NCI-H1694 (cell line): ENCODE measurements at places on chromosomes 4 and X.

DNA sequence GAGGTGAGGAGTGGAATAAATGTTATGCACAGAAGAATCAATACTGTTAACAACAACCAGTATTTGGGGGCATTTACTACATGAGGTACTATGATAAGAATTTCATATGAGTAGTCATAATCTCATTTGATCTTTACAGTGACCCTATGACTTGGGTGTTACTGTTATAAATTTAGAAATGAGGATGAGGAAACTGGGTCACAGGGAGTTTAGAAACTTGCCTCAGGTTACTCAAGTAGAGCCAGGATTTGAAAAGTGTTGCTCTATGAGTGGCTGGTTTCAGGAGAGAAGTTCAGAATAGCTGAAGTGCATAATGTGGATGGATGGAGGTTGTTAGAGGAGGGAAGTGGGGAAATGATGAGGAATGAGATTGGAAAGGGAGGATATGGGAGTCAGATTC, 16.6 kb upstream of the DDIT4L start:
- DNase-seq: no peak

- no peak for DNase-seq
Measured at GRCh38 chr4:147015491-147015890, 69.8 kb upstream of the TTC29 start.

DNA sequence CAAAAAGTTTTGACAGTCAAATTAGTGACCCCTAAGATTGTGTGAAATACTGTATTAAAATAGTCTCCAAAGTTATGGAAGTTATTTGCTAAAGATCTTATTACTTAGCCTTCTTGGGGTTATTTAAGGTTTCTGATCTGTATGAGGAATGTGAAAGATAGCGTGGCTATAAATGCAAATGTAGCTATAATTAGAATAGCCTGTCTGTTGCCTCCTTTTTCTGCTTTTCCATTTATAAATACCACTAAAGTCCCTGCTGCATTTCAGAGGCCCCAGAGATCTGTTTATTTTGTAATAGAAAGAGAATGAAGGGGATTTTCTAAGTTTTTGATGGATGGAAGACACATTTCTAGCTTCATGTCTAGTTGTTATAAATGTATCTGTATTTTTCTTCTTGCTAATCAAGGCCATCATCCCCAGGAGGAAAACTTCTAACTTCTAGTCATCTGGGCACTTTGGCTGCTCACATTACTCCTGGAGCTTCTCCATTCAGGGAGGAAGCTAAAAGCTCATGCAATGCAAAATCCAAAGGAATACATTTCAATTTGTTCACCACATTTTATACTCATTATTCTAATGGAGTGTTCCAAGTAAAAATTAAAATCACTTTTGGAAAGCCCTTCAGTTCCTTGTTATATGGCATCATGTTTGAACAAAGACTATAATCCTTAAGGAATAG, 73.9 kb downstream of the INTS12 start:
- no peak for DNase-seq

GRCh38 chr4:121439669-121440068, 58.9 kb upstream of the QRFPR start:
- DNase-seq: no peak

DNA sequence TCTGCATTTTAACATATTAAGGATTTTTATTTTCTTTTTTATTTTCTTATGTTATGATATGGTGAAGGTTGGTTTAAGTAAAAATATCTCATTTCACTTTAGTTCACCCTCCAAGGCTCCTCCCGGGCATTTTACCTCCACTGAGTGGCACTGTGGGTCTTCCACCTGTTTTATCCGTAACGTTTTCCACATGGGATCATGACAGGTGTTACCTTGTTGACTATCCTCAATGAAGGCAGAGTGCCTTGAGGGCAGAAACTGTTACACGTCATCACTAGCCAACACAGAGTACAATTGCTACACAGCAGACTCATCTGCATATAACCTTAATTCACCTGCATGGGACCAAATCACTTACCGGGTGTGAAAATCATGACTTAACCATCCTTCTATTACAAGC, 105.8 kb downstream of the GEMIN8 start:
- no peak for DNase-seq

DNA sequence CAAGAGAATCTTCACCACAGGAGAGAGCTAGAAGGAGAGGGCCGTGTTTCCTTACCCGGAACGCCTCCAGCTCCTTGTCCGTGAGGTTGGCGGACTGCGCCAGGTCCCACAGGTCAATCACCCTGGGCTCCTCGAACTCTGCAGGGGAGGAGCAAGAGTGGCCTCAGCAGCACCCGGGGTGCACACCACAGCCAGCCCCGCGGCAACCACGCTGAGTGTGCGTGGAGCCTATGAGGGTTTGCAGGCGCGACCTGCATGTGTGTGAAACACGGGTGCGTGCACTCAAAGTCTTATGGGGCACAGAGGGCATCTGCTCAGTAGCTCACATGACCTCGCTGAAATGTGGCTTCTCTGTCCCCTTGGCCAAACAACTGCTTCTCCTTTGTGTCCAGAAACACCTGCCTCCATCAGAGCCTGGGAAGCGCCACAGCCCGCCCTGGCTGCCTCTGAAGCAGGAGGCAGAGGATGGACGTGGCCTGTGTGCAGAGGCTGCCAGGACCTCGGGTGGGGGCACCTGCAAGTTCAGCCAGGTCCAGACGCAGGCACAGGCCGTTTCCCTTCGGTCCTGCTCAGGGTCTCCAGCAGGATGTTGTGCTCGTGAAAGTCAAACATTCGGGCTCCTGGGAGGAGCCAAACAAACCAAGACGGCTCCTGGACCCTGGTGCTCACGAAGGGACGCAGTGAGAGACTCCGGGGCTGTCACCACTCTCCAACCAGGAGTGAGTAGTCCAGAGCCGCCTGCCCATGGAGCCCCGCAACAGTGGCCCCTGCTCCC, 16.0 kb downstream of the LRPAP1 start:
- no peak for DNase-seq

- DNase-seq: no peak
Measured at GRCh38 chr4:67087897-67088296, 457.4 kb downstream of the CENPC start.

DNA sequence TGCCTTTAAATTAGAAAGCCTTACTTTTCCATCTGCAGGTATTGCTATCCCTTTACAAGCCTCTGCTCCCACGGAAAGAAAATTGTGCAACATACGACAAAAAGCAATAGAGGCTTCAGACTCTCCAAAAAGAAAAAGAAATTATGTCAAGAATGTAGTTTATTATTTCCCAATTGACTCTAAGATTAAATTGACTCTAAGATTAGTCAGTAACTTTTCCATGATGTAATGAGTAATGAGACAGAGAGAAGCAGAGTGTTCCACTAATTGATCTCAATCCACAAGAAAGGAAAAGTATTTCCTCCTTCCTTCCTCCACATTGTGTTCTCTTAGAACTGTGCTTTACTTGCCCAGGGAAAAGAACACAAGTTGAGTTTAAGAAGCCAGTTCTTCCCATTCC, 345.7 kb upstream of the HS3ST1 start:
- DNase-seq: no peak

GRCh38 chr4:137610960-137611359, 78.7 kb upstream of the PCDH18 start:
- DNase-seq: no peak

GRCh38 chrX:31889088-31889487, 817.2 kb upstream of the FTHL17 start:
- DNase-seq: no peak

DNA sequence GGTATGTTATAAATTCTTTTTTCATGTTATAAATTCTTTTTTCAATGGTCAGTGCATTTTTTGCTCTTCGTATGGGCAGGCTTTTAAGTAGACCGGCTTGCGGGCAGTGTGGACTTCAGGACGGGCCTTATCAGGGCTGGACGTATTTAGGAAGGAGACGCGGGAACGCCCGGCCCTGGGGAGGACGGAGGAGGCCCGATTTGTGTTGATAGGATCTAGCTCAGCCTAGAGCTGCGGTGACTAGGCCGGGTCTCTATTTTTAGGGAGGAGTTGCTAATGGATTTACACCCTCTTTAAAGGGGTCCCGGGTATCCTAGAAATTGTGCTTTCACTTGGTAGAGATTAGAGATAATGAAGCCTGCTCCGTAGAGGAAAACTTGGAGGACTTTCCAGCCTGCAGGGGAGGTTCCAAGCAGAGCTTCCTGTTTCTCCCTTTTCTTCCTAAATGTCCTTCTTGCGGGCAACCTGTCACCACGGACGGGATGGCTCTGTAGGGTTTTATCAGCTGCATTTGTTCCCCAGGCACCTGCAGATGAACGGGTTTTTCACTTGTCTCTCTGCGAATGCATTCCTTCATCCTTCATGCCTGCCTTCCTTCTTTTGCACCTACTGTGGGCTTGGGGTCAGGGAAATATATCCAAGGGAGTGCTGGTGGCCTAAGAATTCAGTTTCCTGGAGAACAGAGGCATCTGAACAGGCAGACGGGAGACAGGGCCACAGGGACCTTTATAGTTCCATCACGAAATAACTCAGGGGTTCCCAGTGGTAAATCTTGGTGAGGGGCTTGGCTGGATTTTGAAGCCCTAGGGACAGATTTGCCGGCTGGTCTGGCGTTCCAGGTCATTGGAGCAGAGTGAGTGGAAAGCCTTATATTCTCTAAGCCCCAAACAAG, 1.4 kb downstream of the CD99 start:
- no peak for DNase-seq

GRCh38 chrX:125778261-125778660, 387.8 kb downstream of the DCAF12L2 start:
- no peak for DNase-seq

DNA sequence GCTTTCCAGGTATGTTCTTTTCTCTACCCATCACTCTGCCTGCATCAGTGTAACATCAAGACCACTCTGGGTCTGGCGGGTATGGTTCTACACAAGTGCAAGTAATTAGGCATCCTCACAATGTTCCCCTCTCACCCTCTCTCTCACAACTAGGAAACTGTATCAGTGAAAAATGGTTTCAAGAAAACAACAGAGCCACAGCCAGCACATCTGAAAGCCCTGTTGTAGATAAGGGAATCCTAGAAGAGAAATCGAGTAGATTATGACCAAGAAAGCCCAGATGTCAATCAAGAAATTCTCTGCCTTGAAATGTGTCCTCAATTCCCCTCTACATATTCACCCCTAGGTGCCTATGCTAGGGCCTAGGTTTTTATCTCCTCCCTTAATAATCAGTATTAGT, 281.3 kb upstream of the ANKRD50 start:
- no peak for DNase-seq

DNA sequence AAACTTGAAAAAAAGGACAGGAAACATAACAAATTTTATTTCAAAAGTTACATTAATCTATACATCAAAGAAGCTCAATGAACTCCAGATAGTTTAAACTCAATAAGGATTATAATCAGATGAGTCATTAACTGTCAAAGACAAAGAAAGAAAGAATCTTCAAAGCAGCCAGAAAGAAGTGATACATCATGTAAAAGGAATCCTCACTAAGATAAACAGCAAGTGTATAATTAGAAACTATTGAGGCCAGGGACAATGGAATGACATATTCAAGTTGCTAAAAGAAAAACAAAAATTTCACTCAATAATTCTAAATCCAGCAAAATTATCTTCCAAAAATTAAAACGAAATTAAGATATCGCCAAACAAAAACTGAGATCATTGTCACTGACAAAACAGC, 161.6 kb upstream of the NWD2 start:
- DNase-seq: no peak

DNA sequence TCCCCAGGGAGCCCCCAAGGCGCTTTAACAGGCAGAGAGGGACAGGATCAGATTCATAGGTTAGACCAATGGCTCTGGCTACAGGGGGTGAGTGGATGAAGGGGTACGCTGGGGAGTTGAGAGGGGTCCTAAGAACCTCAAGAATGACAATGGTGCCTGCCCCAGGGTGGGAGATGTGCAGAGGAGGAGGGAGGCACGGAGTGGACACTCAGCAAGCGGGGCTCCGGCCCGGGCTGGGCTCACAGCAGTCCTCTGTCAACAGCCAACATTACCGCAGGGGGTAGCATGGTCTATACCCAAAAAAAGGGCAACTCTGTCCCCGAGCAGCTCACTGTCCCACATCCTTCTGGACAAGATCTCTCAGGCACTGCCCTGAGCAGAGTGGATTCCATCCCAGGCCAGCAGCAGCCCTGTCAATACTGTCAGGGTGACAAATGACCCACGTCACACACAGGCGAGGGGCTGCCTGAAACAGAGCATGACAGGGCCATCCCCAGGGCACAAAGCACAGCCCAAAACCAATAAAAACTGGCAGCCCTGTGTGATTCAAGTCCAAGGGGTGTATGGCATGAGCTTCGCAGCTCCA, 47.7 kb upstream of the PPP2R2C start:
- no peak for DNase-seq

- DNase-seq: no peak
Measured at GRCh38 chr4:176988226-176988625, 195.5 kb upstream of the VEGFC start.

DNA sequence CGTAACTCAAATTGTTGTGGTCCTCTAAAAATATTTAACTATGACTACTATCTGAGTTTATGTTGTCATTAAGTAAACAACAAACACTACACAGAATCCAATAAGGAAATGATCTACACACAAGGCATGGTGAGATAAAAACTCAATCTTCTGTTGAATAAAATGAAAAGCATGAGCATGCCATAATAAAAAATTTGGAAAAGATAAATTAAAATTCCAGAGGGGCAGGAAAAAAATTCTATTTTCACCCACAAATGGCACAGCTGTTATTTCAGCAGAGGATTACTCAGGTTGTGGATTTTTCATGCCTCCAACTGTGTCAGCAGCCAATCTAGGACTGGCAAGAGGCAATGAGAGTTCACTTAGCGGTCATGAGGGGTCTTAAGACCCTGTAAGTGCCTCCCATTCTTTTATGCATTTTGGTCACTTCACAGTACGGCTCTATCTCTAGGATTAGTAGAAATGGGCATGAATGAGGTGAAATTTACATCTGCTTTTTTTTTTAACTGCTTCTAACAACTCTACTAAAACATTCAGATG, 639.8 kb upstream of the DIPK2B start:
- DNase-seq: no peak

DNA sequence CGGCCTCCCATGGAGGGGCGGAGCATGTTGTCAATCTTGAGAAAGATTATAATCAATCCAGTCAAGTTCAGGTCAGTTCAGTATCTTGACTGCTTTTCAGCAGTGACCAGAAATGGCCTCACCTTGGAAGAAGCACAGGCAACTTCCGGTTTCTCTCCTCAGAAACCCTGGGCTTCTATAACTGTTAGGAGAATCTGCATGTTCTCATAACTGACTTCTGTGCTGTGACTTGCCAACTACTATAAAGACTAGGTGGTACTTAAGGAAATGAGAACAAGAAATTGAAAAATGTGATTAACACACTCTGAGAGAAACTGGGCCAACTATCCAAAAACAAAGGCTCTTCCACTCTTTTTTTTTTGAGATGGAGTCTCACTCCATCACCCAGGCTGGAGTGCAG, 35.9 kb upstream of the TLR3 start:
- no peak for DNase-seq

GRCh38 chr4:25767877-25768725, 94.7 kb downstream of the SEL1L3 start:
- DNase-seq: peak; percentile 47

DNA sequence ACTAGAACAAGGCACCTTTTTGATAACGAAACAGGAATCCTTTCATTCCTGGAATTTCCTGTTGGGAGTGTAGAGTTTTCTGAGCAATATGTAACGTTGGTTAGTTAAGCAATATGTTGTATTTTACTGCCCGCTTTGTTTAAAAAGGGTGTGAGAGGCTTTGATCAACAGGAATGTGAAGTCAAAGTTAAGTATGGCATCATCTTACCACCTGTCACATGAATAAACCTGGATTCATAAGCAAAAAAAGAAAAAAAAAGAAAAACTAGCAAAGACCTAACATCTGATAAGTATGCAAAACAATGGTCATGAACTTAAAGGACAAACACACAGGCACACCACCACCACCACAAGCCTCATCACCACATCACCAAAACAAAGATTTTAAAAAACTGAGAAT, 7.1 kb upstream of the CXCL5 start:
- no peak for DNase-seq

GRCh38 chr4:107444-108429, 16.6 kb upstream of the ZNF718 start:
- DNase-seq: no peak
